ENCODE measurements at places on chromosomes 5 and 9. TPM values are rescaled to one million over a fixed set of nuclear protein-coding genes. Genes with fewer than 3 reads are reported as not detected.

Gene LHX2
- total RNA-seq, result not detected

Gene C5orf46
- total RNA-seq, result 1.3 TPM

Gene PFN3
- total RNA-seq, result not detected

Gene STKLD1
- total RNA-seq, result 0.32 TPM

Gene SLC6A19
- not detected for total RNA-seq

Gene APC
- total RNA-seq, result 90.1 TPM

Gene NEURL1B
- total RNA-seq, result 52.4 TPM

All from urinary bladder (tissue), 4 donors.